ENCODE measurements at places on chromosomes 6 and 20.
A peak's percentile ranks its signal among the peaks of the same experiment; 100 is the strongest.

DNA sequence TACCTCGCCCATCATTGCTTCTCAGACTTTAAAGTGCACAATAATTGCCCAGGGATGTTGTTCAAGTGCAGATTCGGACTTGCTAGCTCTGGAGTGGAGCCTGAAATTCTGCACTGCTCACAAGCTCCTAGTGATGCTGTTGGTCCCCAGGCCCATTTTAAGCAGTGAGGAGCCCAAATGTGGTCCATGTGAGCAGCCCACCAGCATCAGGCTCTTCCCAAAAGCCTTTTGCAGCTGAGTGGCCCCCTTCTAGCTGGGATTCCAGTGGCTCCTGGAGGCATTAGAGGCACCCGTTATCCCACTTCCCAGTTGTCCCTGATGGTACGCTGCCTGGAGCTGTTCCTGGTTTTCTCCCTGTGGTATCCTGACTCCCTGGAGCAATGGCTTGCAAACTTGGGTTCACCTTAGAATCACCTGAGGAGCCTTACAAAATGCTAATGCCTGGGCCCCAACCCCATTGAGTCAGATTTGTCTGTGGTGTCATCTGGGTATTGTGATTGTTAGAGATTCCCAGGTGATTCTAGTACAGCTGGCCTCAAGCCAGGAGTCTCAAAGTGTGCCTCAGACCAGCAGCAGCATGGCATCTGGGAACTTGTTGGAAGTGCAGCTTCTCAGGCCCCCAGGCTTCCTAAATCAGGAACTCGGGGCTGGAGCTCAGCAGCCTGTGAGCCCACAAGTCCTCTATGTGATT, 186.9 kb upstream of the SLC24A3 start:
- no peak for DNase-seq

GRCh38 chr6:134495203-134495889, 177.4 kb upstream of the SGK1 start:
- DNase-seq = no peak

- peak; percentile 73 for DNase-seq
Measured at GRCh38 chr20:20083807-20084206, 31.5 kb downstream of the CFAP61 start.

DNA sequence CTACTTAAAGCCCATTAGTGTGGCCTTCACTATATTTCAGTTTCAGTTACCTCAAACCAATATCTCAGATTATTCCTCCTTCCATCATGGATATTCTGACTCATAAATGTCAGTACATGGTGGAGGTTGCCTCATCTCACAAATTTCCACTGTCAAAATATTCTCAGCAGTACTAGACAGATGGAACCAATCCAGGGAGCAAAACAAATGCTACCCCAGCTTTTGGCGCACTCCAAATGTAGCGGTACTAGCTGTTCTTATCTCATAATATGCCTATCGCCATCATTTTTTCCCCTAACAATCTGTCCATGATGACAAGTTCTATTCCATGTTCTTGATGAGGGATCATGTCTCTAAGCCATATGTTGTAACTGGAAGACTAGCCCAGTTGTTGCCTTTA, 1026.1 kb downstream of the KIF16B start:
- DNase-seq = no peak

DNA sequence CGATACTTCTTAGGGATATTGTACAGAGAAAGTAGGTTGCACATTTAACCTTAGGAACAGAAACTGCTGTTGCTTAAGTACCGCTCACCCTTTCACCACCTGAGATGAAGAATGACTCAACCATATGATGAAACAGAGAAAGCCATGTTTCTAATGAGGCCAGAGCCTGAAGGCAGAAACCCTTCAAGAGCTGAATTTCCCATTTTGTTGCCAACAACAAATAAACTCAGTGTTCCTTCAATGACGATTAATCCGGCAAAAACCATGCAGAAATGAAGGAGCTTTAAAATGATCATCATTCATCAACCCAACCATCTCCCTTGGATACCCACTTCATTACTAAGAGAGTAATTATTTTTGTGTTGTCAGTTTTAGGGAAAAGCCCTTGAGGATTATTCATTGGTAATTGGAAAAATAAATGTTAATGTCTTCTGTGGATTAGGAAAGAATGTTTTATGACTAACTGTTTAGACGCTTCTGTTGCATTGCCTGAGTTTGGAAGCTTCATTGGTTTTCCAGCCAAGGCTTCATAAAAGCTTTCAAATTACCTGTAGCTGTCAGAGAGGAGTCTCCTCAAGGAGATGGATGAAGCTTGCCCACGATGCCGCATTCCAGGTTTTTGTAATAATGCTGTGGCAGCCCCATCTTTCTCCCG, 112.1 kb upstream of the IYD start:
- no peak for DNase-seq

- DNase-seq = no peak
Measured at GRCh38 chr20:43963872-43964791, 49.5 kb downstream of the TOX2 start.

GRCh38 chr6:89553431-89553830, 85.1 kb downstream of the LYRM2 start:
- DNase-seq = no peak

GRCh38 chr6:140567466-140567865, 1193.0 kb upstream of the CITED2 start:
- no peak for DNase-seq

DNA sequence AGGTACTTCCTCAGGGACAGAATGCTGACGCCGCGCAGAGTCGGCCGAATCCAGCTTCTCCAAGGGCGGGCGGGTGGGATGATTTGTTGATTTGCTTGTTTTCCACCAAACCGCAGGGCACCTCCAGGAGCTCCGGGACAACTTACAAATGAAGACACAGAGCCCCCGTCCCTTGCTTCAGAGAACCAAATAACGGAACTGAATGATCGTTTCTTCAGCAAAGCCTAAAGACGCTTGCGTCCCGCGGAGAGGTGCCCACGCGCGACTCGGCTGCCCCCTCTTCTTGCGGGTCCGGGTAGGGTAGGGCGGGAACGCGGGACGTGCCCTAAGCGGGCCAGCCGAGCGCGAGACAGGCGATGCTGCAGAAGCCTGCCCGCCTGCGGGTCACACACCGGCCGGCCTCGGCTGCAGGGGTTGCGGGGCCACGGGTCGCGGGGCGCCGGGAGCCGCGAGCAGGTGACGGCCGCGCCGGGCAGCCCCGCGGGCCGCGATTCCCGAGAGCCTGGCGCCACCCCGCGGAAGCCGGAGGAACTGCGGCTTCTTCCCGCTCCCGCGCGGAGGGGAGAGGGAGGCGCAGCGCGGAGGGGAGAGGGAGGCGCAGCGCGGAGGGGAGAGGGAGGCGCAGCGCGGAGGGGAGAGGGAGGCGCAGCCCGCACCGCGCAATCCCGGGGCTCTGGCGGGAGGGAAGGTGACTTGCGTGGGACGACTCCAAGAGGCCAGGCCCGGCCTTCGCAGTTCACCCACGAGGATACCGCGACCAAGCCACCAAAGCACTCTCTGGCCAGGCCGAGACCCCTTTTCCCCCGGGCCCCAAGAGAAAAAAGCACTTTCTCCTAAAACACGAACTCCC, 7.7 kb upstream of the FOXF2 start:
- peak; percentile 43 for DNase-seq

DNA sequence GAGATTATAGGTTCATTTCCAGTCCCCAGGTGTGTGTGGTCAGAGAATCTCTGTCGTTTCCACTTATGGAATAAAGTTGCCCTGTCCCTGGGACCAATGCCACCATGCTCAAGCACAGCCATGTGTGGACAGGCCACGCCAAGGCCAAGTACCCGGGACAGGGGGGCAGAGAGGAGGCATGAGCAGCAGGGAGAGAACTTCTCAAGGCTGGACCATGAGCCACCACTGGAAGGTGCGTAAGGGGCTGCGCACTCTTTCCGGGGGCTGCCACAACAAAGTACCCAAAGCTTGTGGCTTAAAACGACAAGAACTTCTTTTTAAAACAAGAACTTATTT, 209.2 kb upstream of the KCNQ5 start:
- DNase-seq = no peak

GRCh38 chr20:61956396-61957342, 109.0 kb downstream of the TAF4 start:
- peak; percentile 3 for DNase-seq

GRCh38 chr6:159095616-159096015, 50.8 kb upstream of the TAGAP start:
- no peak for DNase-seq

DNA sequence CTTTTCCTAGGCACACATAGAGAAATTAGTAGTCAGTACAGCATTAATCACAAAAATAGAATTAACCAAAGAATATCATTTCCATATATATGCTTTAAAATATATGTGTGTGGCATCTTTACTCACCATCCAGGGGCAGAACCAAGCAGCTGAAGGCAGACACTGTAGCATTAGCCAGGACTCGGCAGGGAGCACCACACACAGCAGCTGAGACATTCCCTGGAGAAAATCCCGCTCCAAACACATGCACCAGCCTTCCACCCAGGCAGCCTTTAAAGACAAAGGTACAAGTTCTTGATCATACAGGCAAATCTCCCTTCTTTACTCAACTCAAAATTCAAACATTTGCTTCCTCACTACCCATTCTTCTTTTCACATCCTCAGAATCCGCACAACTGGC, 64.7 kb downstream of the PKHD1 start:
- no peak for DNase-seq

DNA sequence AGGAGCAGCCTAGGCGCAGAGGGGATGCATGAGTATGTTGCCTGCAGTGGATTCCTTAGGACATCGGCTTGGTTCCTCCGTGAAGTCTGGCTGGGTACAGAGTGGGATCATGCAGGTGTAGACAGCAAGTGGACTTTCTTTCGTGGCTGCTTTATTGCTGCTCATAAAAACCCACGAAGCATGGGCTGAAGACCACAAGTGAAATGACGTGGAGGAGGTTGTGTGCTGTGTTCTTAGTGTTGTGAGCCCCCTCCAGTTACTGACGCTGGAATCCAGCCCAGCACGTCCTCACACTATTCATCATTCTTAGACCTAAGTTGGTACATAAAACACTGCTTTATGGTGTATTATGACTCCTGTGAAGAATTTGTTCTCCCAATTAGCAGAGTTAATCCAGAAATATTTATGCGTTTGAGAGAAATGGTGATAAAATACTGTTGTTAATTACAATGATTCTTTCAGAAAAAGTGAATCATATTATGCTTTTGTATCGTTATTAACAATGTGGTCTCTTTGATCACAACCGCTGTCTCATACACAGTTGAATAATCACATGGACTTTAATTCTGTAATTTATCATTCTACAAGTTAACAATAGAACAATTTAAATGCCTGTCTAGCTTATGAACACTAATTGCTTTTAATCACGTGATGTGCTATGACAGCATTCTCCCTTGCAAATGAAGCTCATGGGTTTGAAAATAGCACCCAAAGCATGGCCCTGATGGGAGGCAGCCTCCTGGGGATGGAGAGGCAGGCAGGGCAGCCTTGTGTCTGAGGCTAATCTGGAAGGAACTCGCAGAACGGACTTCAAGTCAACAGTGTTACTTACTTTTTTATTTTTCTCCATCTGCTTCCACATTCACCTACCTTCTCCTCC, 233.9 kb upstream of the SYNDIG1 start:
- DNase-seq = no peak

- no peak for DNase-seq
Measured at GRCh38 chr6:157635388-157636244, 187.4 kb upstream of the SNX9 start.
